ENCODE measurements at places on chromosomes 12 and 14.

GRCh38 chr12:103947871-103948555 is 17.7 kb upstream of the TDG start:
- DNase-seq: no peak

- peak; percentile 87 for DNase-seq
Measured at GRCh38 chr12:89733579-89734201, 25.1 kb upstream of the ATP2B1 start.

- no peak for DNase-seq
Measured at GRCh38 chr12:20206410-20206809, 161.9 kb upstream of the PDE3A start.

DNA sequence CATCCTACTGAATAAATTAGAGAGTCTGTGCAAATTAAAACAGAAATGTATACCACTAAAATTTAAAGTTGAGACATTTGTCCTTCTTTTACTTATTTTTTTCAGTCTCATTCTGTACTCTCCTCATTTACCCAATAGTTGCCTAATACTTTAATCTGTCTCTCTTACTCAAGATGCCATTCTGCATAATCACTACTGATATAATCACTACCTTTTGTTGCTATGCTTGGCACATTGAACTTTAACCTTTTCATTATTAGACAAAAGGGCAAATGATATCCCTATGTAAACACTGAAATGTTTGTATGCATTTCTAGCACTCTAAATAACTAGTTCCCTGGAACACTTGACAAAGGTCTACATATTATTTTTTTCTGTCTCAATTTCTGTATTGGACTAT is 1108.3 kb upstream of the FLRT2 start:
- no peak for DNase-seq

- DNase-seq: no peak
Measured at GRCh38 chr12:116182359-116183063, 95.0 kb downstream of the MED13L start.

DNA sequence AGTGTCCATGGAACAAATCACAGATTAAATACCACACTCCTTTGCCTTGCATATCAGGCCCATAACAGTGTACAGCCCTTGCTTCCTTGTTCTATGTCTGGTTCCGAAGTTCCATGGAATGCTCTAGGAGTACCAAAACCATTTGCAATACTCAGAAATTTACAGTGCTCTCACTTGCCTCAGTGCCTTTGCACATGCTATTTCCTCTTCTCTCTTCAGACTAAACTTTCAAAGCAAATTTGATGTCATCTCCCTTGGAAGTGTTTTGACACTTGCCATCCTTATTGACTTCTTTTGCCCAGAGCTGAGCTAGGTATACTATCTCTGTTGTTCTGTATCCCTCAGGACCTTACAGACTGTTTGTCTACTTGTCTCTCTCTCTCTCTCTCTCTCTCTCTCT is 6.1 kb downstream of the ANO4 start:
- no peak for DNase-seq

DNA sequence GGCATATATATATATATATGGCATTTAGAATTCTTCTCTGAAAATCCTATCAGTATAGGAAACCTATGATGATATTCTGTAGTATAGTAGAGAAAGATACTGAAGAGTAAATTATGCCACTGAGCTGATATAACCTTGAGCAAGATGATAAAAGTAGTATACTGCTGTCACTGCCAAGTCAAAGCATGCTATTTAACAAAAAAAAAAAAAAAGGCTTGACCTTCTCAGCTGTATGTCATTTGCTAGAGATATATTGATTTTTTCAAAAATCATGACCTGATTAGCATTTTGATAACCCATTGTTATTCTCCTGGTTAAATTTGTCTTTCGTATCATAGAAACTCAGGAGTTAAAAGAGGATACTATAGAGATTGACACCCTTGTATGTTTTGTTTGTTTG is 299.4 kb downstream of the ADAMTS20 start:
- DNase-seq: no peak

DNA sequence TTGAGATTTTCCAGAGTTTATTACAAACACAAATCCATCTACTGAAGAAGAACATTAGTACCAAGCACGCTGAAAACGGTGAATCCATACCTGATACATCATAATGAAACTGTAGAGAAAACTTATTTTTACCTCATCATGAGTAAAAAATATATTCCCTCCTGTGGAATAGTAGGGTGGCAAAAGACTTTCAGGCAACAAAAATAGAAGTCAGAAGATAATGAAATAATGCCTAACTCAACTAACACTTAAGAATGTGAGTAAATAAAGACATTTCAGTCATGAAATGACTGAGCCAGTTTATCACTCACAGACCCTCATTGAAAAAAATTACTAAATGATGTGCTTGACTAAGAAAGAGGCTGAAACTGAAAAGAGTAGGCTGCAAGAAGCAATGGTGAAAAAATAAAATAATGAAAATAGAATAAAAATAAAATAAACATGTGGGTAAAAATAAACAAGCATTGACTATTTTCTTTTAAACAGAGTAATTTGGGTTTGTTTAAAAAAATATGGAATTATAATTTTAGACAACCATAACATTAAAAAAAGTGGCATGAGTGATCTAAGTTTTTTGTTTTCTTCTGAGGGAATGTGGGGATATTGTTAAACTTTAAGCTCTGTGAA is 148.6 kb downstream of the ASCL1 start:
- DNase-seq: no peak

GRCh38 chr12:52151153-52151836 is 40.5 kb downstream of the KRT80 start:
- DNase-seq: no peak

DNA sequence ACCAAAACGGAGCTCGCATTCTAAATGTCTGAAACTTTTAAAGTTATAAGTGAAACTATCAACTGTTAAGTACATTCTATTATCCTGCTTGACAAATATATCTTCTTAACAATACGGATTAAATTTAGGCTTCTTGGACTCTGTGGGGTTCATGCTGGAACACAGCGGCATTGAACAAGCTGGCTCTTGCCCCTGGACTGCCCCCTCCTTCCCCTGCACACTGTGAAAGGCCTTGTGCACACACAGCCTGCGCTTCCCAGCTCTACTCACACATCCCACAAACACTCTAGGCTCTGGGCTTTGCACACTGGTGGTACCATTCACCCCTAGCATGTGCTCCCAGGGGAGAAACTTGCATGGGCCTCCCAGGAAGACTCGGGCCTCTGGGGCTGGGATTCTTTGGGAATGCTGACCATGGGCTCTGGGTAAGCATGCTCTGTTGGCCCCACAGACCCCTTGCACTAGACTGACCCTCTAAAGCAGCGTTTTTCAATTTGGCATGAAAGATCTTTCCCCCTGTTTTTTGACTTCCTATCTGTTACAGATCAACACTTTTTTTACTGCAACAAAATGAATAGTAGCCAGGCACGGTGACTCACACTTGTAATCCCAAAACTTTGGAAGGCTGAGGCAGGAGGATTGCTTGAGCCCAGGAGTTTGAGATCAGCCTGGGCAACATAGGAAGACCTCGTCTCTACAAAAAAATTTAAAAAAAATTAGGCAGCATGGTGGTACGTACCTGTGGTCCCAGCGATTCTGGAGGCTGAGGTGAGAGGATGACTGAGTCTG is 96.2 kb upstream of the CPM start:
- peak; percentile 42 for DNase-seq

- no peak for DNase-seq
Measured at GRCh38 chr14:102544747-102545460, 35.3 kb upstream of the ANKRD9 start.

- DNase-seq: peak; percentile 17
Measured at GRCh38 chr12:113658006-113658655, 186.5 kb upstream of the LHX5 start.

DNA sequence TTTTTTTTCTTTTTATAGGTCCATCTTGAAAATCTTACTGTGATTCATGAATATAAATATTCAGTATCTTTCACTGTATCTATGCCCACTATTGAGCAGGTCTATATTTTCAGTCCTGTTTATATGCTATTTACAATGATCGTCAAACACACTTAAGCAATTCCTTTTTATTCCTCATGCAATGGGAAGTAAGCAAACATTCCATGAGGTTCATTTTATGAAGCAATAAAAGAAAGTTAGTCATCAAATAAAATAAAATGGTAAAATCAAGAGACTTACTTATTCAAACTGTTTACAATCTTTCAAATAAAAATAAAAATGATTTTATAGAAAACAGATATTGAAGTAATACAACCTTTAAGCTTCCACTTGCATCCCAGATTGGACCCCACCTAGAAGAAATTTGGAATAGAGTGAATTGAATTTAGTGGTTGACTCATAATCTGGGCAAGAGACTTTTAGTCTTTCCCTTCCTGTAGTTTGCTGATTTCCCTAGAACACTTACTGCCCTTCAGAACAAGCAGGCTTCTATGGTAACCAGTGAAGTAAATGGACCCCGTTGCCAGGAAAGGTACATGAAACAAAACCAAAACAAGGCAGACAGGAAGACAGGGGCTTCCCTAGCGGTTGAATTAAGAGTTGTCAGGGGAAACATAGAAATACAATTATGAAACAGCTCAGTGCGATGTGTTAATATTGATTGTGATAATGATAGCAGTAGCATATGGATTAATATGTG is 241.0 kb upstream of the ATP2B1 start:
- peak; percentile 19 for DNase-seq

GRCh38 chr12:71338933-71339332 is 100.7 kb upstream of the LGR5 start:
- no peak for DNase-seq

DNA sequence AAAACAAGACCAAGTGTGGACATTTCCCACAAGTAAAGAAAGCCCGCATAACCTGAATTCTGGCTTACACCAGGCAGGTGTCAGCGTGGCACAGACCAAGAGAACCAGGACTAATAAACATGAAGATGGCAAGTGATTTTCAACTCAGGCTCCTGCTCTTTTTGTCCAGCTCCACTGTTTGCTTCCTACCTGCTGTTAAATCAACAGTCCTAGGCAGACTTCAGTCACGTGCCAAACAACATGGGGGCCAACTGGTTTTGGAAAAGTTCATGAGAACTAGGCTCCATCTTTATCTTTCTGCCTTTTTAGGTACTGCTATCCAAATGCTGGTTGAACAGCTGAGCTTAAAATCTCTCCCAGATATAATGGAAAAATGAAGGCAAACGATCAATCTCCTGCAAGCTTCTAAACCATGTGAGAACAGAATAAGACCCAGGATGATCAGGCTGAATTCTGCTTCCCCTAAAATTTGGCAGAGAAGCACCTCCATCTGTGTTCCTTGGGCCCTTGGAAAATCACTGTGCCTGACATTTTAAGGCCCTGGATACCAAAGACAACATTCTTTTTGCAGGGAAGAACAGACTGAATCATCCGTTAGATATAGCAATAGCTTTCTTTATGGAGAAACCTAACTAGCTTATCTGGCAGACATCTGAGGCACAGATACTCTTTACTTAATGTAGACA is 215.6 kb upstream of the USP15 start:
- no peak for DNase-seq

GRCh38 chr12:129152351-129153104 is 299.2 kb downstream of the GLT1D1 start:
- no peak for DNase-seq

DNA sequence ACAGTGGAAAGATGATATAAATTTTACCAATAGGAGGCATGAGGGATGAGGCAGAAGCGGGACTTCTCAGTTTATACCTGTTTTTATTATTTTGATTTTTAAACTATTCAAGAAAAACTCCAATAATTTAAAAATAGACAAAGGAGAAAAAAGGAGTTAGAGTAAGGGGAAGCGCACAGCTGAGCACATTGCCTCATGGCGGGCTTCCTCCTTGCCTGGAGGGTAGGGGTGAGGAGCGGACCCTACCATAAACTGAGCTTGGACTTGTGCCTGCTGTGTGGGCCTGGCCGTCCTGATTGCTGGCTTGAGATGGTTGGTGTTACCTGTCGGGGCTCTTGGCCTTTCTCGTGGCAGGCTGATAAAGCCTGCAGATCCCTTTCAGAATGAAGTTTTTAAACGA is 15.1 kb upstream of the HIP1R start:
- no peak for DNase-seq

- no peak for DNase-seq
Measured at GRCh38 chr12:71354871-71355270, 84.7 kb upstream of the LGR5 start.

DNA sequence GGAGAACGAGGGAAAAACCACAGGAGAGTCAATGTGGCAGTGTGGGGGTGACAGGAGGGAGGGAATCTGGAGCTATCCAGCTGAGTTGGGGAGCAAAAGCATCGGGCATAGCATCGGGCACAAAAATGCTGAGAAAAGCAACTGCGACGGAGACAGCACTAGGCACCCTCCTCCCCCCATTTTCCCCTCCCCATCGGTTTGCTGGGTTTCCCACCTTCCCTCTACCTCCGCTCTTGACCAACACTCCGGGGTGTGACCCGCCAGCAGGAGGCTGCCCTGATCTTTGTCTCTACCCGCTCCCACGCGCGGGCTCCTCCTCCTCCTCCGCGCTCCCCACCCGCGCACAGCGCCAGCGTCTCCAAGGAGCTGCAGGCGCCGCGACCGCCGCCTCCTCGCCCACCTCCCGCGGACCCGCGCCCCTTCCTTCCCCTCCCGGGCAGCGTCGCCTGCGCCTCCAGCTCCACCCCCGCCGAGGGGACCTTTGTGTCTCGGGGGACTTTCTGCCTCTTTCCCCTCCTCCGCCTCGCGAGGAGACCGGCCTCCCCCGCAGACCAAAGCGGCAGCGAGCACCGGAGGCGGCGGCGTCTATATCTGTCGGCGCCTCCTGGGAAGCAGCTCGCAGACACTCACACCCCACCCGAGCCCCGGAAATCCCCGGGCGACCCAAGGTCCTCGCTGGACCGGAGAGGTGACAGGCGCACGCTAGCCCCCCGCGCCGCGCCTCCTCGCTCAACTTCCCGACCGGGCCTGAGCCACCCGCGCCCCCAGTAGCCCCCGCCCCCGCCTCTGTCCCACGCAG is 920 bp downstream of the CDK17 start:
- peak; percentile 59 for DNase-seq

- no peak for DNase-seq
Measured at GRCh38 chr12:79299447-79300198, 391.1 kb downstream of the PAWR start.

Data from fibroblast of skin of back (primary cell).